ENCODE measurements at places on chromosomes 11 and 22.

DNA sequence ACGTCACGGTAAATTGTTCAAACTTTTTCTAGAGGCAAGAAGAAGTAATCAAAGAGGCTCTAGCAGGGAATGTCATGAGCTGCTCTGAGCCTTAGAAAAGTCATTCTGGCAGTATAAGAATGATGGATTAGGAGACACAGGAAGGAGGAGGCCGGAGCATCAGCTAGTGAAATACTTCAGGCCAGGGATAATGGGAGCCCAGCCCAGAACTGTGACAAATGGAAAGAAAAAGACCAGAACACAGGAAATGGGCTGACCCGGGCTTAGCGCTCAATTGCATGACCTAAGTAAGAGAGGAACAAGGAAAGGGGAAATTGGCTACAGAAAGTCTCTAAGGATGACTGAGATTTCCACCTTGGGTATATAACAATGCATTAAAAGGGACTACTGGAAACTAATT is 108.6 kb downstream of the LARGE1 start:
- DNase-seq = no peak

GRCh38 chr11:68867066-68867465 is 25.4 kb upstream of the CPT1A start:
- no peak for DNase-seq

DNA sequence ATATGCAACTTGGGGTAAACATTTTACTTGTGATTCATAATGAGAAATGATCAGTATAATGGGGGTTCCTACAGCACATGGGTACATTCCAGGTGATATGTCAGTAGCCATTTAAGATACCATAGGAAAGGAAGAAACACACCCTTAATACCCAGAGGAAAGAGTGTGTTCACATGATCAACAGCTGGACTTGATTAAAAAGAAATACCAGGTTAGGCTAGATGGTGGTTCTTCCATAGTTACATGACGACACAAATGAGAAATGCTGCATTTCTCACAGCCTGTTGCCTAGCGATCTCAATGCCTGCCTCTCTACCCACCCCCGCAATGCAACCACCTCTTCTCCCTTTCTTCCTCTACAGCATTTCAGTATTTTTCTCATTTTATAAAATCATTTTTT is 96.8 kb downstream of the TTC28 start:
- no peak for DNase-seq

DNA sequence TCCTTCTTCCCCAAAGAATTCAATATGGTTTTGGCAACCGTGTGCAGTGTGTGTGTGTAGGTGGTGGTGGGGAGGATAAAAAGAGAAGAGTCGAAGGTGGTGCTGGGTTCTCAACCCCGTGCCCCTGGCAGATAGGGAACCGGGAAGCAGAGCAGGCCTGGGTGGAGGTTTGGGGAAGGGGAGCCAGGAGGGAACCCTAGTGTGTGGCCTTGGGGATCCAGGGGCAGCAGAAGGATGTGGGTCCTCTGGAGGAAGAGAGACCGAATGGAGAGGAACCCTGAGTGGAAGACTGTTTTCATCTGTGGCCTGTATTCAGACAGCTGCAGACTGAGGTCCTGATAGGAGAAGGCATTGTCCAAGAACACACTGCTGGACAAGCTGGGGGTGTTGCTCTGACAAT is 73.3 kb upstream of the B3GAT1 start:
- no peak for DNase-seq

GRCh38 chr11:116701876-116702275 is 70.9 kb downstream of the BUD13 start:
- no peak for DNase-seq

- DNase-seq = peak; percentile 38
Observed at GRCh38 chr11:110431051-110431672, 1.4 kb downstream of the FDX1 start.
